ENCODE measurements at places on chromosomes 2 and 18. TPM values are rescaled to one million over a fixed set of nuclear protein-coding genes. Genes with fewer than 3 reads are reported as not detected.

DNA sequence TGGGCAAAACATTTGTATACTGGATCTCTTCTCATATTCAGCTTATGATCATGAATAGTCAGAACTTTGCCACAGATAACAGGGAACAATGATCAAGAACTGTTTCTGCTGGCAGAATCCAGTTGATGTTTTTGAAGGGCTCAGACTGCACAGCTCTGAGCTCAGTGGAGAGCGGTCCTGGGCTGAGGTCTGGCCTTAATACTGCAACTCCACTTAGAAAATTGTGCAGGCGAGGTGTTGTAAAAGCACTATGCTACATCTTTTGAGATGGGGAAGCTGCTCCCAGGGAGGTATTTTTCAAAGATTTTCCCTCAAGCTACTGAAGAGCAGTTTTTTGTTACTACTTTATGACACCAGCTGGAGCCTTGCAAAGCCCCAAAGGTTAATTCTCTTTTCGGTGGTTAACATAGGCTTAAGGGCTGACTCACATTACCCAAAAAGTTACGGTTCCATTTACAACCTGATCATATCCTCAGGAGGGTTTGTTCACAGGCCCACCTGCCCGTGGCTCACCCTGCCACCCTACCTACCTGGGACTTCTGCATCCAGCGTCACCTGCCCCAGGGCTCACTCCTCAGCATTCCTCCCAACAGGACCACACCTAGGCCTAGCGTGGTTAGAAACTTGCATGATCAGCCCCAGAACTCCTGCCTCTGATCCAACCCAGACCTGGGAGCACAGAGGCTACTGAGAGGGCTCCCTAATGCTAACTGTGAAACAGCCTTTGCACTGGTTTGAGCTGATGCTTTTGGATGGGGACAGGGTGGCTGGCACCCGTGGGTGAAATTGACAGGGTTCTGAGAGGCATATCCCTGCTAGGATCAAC is 114.4 kb downstream of the NCK2 start:
- no peak for DNase-seq

SCN3A gene
- polyA plus RNA-seq, result 0.57 TPM

CACNB4 gene
- 3.3 TPM for polyA plus RNA-seq

TNFAIP6 gene
- 23.1 TPM for polyA plus RNA-seq

ERMN gene
- 0.10 TPM for polyA plus RNA-seq

- peak; percentile 78 for DNase-seq
Observed at GRCh38 chr2:157903151-157903550, 27.0 kb upstream of the ACVR1 start.

GRCh38 chr18:29004921-29005320 is 828.0 kb upstream of the CDH2 start:
- DNase-seq, result no peak

DNA sequence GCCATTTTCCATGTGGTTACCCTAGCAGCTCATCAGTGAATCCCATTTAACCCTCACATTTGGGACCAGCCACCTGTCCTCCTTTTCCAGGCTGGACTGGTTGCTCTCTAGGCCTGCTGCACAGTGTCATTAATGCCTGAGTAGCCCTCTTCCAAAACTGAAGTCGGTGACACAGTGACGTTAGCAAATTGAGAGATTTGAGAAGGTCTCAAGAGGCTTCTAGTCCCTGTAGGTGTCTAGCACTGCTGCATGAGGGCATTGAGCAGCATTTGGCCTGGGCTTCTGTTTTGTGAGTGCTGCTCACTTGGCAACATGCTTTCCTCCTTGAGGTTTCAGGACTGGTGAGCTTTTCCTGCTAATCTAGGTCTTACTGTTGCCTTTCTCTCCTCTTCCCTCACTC is 36.7 kb downstream of the PKP4 start:
- DNase-seq, result no peak

GRCh38 chr2:137369106-137369505 is 595.2 kb upstream of the HNMT start:
- DNase-seq, result no peak

CLEC4F gene
- 0.53 TPM for polyA plus RNA-seq

GRCh38 chr2:9370746-9371145 is 52.6 kb downstream of the ITGB1BP1 start:
- DNase-seq, result no peak

DNA sequence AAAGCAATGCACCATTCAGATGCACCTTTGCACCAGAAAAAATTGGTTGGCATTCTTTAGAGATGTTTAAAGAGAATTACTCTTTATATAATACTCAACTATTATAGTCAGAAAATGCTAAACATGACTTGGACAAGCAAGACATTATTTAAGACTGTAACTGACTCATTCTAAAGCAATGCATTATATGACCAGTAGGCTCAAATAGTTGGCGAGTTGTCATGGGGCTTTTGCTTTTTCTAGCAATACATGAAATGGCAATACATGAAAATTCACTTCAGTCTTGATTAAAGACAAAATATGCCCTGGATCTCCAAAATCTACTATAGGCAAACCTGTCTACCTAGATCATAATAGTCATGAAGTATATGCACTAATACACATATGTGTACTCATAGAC is 216.9 kb upstream of the VWC2L start:
- no peak for DNase-seq

- DNase-seq, result no peak
Observed at GRCh38 chr2:199467066-199467822, 9.5 kb upstream of the SATB2 start.

UGT1A3 gene
- polyA plus RNA-seq, result not detected

GPR17 gene
- polyA plus RNA-seq, result 4.9 TPM

UGT1A4 gene
- not detected for polyA plus RNA-seq

GRCh38 chr18:48351216-48352050 is 57.8 kb downstream of the ZBTB7C start:
- DNase-seq, result no peak

DNA sequence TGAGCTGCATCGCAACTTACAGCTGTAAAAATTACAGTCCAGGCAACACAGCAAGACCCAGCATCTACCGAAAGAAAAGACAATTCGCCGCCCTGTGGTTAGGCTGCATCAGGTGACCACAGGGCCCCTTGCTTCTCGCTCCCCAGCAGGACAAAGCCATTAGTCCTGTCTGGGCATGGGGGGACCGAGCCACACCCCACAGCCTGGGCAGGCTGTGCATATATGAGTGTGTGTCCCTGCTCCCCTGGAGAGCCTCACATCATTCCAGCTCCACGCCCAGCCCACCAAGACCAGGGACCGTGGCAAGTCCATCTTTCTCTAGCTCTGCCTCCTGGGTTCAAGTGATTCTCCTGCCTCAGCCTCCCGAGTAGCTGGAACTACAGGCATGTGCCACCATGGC is 33.9 kb downstream of the SNORC start:
- DNase-seq, result no peak

DNA sequence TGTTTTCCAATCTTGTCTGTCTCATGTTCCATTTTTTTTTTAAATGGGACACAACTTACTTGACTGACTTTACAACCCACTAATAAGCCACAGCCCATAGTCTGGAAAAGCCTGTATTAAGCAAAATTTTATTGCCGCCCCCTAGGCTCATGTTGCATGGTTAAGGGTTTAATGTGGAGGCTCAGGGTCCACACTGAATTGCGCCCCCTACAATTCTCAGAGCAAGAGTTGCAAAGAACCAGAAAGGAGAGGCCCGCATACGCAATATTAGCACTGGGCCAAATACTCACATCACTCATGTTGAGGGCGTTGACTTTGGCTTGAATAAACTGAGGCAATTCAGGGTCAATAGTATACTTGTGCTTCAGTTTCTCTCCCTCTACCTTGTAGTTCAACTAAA is 65.5 kb downstream of the NEB start:
- no peak for DNase-seq

ATIC gene
- polyA plus RNA-seq, result 44.6 TPM

DNA sequence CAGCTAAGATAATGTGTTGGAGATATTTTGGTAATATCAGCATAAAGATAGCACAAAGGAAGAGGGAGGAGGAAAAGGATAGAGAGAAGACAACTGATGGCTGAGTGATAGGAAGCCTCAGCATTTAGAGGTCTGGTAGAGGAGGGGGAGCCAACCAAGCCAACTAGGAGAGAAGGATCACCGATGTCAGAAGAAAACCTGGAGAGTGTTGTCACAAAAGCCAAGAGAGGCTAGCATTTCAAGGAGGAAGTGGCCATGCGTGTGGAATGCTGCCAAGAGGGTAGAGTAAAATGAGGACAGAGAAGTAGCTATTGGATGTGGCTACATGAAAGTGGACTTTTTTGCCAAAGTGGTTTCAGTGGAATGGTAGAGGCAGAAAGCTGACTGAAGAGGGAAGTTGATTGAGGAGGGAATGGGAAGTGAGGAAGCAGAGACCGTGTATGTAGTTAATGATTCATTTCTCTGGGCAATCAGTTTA is 34.3 kb downstream of the LCLAT1 start:
- peak; percentile 46 for DNase-seq

ABCB11 gene
- polyA plus RNA-seq, result not detected

PLB1 gene
- 1.4 TPM for polyA plus RNA-seq

GRCh38 chr2:35080231-35080910 is 1275.2 kb upstream of the CRIM1 start:
- peak; percentile 1 for DNase-seq

NOSTRIN gene
- polyA plus RNA-seq, result 9.2 TPM

- DNase-seq, result no peak
Observed at GRCh38 chr2:71544919-71545571, 91.7 kb downstream of the DYSF start.

- no peak for DNase-seq
Observed at GRCh38 chr2:232518844-232519243, 1.3 kb upstream of the PRSS56 start.

GRCh38 chr18:68489013-68489792 is 225.7 kb downstream of the TMX3 start:
- DNase-seq, result no peak

GRCh38 chr2:191959209-191959608 is 112.3 kb upstream of the CAVIN2 start:
- DNase-seq, result no peak

DNA sequence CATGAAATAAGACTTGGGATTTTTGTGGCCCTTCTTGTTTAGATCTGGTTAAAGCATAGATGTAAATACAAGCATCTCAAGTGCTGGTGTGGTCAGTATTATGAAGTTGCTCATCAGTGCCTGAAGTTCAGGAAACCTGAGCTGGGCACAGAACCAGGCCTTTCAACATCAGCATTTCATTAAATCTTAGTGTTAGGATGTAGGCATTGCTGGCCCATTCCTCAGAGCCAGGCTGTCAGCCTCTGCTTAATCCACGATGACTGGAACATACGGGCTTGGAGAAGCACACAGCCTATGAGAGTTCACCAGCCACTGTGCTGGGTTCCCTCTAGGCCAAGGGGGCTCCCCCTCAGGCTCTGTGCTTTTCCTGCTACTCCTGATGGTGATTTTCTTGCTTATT is 270.2 kb downstream of the EN1 start:
- no peak for DNase-seq

DNA sequence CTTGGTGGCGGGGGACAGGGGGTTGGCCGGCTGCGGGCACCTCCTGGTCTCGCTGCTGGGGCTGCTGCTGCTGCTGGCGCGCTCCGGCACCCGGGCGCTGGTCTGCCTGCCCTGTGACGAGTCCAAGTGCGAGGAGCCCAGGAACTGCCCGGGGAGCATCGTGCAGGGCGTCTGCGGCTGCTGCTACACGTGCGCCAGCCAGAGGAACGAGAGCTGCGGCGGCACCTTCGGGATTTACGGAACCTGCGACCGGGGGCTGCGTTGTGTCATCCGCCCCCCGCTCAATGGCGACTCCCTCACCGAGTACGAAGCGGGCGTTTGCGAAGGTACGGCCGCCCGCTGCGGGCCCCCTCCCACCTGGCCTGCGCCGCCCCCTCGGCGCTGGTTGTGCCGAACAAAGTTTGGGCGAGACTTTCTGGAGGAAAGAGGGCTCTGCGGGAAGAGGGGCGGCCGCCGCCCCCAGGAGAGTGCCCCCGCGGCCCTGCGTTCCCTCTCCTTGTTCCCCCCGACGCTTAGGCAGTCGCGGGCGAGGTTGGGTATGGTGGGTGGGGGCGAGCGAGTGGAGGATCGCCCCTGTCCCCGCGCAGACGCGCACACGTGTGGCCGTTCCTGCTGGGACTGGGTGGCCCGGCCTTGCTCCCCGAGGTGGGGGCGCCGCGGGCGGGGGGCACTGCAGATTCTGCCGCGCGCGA is 866 bp downstream of the CRIM1 start:
- DNase-seq, result peak; percentile 54

DNA sequence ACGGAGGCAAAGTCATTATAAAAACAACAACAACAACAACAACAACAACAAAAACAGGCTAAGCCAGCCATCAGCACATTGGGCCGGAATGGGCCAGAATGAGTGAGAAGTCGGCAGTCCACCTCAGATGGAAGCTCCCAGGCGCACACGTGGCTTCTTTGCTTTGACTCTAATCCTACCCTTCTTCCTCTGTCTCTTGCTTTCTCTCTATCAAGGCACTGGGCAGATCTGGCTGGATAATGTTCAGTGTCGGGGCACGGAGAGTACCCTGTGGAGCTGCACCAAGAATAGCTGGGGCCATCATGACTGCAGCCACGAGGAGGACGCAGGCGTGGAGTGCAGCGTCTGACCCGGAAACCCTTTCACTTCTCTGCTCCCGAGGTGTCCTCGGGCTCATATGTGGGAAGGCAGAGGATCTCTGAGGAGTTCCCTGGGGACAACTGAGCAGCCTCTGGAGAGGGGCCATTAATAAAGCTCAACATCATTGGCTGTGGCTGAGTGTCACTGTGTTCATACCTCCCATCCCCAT is 52.2 kb downstream of the MARCO start:
- no peak for DNase-seq

CYRIA gene
- 5.0 TPM for polyA plus RNA-seq

SERPINB3 gene
- polyA plus RNA-seq, result not detected

GRCh38 chr2:151049746-151050145 is 211.9 kb downstream of the RBM43 start:
- no peak for DNase-seq

LYPD6 gene
- 1.3 TPM for polyA plus RNA-seq

GCC2 gene
- 17.7 TPM for polyA plus RNA-seq

STK16 gene
- 15.1 TPM for polyA plus RNA-seq

DNA sequence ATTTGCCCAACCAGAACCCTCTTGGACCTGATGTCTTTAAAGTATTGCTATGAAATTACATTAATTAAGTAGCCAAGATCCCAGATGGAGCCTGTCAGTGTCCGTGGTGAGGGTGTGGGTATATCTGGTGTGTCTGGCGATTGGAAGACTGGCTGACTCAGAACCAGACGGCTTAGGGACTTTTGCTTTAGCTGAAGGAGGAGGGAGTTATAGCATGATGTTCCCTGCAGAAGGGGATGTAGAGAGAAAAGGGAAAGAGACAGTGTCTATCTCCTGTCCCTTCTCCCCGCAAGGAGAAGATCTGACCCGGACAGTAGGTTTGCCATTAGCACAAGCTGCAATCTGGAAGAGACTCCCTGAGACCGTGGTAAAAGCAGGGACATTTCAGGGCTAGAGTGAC is 60.6 kb downstream of the POU3F3 start:
- DNase-seq, result no peak

- DNase-seq, result peak; percentile 83
Observed at GRCh38 chr18:9707381-9708056, 582 bp upstream of the RAB31 start.

SLC30A3 gene
- 0.66 TPM for polyA plus RNA-seq

DNA sequence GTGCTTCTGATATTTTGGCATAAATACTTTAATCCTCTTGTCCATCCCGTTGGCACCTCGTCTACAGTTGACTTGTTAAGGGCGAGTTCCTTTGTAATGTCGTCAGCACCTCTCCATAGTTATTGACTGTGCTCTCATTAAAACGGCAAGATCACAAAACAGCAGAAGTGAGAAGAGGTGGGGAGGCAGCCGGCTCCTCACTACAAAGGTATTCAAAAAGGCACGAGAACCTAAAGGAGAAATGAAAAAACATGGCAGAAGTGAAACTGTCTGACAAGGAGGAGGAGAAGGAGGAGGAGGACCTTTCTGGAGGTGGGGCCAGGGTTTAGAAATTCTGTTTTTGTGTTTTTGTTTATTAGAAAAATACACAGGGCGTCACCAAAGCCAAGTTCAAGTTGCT is 235.6 kb downstream of the BCL11A start:
- DNase-seq, result no peak

VWA3B gene
- polyA plus RNA-seq, result not detected

All from muscle of leg (tissue), 16 donors.